Epithelial cell of proximal tubule (primary cell): ENCODE measurements at places on chromosomes 7 and 10. TPM values are rescaled to one million over a fixed set of nuclear protein-coding genes. Genes with fewer than 3 reads are reported as not detected.

The SLK gene
- total RNA-seq, result 25.8 and 30.4 TPM in 2 replicates

The IL6 gene
- 22.4 and 40.4 TPM in 2 replicates for total RNA-seq

- no peak for DNase-seq
Measured at GRCh38 chr10:78304091-78305045, 270.7 kb downstream of the RPS24 start.

- DNase-seq, result no peak
Measured at GRCh38 chr10:132458586-132459300, 61.7 kb downstream of the PWWP2B start.

- no peak for DNase-seq
Measured at GRCh38 chr10:33401300-33401699, 66.8 kb upstream of the NRP1 start.
